ENCODE measurements at places on chromosomes 7 and 10.

- no peak for DNase-seq
Observed at GRCh38 chr10:87850742-87851205, 12.6 kb downstream of the KLLN start.

DNA sequence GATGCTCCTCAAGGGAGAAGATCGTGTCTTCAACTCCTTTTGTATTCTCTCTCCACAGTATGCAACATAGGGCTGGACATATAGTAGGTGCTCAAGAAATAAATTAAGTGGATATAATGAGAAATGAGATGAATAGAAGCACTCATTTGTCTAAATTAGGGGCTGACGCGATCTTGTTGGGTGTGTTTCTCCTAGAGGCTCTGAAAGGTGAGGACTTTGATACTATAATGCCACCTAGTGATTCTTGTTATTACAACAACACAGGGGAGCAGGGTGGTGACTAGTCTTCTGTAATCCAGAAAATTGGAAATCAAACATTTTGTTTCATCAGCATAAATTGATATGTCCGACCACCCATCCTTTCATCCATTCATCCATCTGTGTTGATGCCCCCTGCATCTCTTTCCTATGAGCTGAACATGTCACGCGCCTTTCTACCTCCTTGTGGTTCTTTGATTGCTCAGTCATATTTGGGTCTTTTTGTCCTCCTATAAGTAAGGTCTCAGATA, 3.5 kb upstream of the CFAP58 start:
- no peak for DNase-seq

DNA sequence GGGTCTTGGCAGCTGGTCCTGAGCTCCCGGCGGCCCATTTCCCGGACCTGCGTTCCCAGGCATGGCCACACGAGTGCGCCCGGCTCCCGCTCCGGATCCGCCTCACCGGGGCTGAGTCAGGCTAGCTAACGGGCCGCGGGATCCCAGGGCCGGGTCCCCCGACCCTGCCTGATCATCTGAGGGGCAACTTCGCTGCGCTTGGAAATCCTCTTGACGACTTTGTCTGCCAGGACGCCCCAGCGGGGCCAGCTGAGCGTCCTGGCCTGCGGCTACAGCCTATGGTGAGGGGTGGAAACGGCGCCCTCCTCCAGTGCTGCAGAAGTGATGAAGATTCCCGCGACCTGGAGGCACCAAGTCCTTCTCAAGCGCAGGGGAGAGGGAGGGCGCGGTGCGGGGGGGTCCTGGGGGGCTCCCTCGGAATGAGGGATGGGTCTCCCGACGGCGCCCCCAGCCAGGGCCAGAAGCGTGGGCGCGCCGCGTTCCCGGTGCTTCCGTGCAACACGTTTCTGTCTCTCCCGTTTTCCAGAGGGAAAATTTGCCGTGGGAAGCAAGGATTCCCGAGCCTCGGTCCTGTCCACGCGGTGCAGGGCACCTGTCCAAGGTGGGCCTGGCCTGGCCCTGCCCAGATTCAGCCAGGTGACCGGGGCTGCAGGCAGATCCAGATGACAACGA, 212.4 kb downstream of the CCSER2 start:
- no peak for DNase-seq

GRCh38 chr7:123666492-123666891, 10.8 kb downstream of the LMOD2 start:
- DNase-seq, result no peak

GRCh38 chr7:19113002-19113350, 4.5 kb downstream of the TWIST1 start:
- no peak for DNase-seq

- DNase-seq, result no peak
Observed at GRCh38 chr10:18822156-18822555, 162.9 kb downstream of the ARL5B start.

GRCh38 chr10:110498087-110498981, 627 bp downstream of the DUSP5 start:
- no peak for DNase-seq

DNA sequence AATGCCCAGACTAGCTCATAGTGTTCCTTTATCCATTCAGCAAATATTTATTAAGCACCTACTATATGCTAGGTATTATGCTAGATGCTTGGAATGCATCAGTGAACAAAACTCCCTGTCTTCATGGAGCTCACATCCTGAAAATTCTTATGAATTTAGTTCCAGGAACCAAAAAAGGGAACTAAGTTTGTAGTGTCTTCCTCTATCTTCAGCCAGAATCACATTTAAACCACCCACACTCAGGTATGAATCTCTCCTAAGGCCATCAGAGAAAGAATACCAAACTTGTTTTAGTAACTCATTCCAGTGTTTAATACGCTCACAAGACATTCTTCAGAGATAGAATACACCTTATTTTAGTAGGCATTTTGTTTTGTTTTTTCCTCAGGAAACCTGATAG, 10.1 kb upstream of the EGR2 start:
- no peak for DNase-seq

- no peak for DNase-seq
Observed at GRCh38 chr10:132942101-132943057, at the start of gene CFAP46. Gene CFAP46, minus strand, starts transcription at chr10:132942570. Its CDS starts 86 bp downstream, at chr10:132942484.

DNA sequence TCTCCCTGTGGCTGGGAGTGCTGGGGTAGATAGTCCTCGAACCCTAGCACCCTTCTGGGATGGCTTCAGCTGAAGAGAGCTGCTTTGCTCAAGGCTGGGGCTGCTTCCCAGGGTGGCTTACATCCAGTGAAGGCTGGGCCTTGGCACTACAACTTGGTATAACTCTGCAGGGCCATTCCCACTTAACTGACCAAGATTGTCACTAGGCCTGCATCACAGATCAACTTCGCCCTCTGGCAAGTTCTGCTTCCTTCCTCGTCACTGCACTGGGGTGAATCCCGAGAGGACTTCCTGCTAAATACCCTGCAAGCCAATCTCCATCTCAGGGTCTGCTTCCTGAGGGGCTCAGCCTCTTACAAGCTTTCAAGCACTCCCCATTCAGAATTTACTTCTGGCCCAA, 195.2 kb downstream of the DOCK4 start:
- DNase-seq, result no peak

- DNase-seq, result no peak
Observed at GRCh38 chr7:75631711-75632110, 107.0 kb downstream of the HIP1 start.

DNA sequence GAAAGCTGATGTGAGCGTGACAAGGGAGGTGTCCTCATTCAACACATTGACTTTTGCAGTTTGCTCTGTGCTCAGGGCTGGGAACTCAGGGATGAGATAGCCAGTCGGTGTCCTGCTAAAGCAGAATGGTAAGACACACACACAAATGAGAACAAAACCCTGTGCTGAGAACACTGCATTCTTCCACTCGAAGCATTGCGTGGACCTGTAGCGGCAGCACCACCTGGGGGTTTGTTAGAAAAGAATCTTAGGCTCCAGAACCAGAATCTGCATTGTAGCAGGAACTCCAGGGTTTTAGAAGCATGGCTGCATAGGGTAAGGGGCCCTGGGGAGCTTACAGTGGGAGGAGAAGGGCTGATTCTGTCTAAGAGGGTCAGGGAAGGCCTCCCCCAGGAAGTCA, 21.5 kb upstream of the OGDHL start:
- no peak for DNase-seq

- no peak for DNase-seq
Observed at GRCh38 chr7:132618956-132619305, 42.7 kb upstream of the PLXNA4 start.

GRCh38 chr7:45566386-45566785, 7.8 kb upstream of the ADCY1 start:
- DNase-seq, result no peak

- DNase-seq, result no peak
Observed at GRCh38 chr10:25701652-25702051, 232.4 kb upstream of the MYO3A start.

- no peak for DNase-seq
Observed at GRCh38 chr7:135645296-135645904, 16.9 kb upstream of the STMP1 start.

- no peak for DNase-seq
Observed at GRCh38 chr7:26658389-26659084, 205.9 kb downstream of the SKAP2 start.

DNA sequence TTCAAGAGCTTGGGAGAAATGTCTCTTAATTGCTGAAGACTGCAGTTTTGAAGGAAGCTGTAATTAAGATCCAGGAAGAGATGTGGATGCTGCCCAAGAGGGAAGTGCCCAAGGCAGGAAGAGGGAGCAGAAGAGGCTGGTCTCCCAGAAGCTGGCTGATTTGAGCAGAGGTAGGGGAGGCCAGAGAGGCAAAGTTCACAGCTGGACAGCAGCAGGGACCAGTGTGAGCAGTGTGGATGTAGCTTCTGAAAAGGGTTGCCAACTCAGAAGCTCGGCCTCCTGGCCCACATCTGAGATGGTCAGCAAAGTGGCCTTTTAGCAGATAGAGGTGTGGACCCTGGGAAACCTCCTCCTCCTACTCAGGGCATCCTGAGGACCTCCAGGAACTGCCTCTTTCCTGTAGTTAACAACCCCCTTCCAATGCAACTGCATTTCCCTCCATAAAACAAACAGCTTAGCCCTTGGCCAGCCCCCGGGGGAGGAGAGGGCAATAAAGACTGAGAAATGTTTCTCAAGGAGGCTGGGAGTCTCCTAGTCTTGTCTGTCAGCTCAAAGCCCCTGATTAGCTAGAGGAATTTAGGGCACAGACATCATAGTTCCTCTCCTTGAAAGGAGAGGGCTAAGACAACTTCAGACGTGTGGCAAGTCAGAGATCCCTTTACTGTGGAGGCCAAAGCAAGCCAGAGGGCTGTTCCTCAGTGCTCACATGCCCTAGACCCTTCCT, 69.5 kb downstream of the PAX2 start:
- DNase-seq, result no peak

DNA sequence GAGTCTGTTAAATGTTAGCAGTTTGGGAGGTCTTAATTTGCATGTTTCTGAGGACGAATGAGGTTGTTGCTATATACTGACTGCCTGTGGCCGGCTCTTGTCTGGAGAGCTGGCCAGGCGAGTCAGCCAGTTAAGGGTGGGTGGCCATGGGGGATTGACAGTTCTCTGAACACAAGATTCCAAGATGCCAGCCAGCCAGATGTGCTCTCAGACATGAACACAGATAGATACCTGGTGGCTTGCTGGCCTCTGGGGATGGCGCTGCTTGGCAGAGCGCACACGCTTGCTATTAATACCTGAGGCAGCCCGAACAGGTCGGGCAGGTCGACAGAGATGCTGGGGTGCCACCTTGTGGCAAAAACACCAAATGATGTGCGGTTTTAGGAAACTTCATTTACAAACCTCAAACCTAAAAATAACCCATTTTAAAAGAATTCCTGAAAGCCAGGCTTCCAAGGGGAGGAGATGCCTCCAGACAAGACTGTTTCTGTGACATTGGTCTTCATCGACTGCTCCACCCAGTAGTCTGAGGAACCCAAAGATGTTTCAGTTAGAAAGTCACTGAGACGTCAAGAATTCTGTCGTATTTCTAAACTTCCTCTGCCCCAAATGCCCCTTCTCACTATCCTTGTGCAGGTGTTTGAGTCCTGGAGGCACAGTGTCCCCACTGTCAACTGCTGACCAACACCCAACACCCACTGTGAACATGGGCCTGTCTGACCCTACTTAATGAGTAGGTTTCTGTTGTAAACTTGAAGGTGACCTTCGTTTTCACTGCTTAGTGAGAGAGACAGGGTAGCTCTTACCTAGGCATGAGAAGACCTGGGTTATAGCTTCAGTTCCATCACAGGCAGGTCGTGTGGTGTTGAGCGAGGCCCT, 123.4 kb downstream of the NT5C2 start:
- DNase-seq, result no peak

DNA sequence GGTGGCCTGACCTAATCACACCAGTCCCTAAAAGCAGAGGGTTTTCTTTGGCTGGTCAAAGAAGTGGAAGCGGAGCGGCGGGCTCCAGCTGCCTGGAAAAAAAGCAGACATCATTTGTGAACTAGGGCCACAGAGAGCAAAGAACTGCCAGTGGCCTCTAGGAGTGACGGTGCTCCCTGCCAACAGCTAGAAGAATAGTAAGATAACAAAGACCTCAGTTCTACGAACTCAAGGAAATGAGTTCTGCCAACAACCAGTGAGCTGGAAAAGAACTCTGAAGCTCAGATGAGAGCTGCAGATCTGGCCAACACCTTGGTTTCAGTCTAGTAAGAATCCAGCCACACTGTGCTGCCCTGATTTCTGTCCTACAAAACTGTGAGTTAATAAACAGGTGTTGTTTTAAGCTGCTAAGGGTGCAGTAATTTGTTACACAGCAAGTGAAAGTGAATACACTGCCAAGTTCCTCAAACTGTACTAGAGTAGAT, 178.0 kb downstream of the SRPK2 start:
- DNase-seq, result no peak

GRCh38 chr7:26151953-26152781, at the start of gene NFE2L3:
Gene NFE2L3, plus strand, starts transcription at chr7:26152198. Its CDS starts 301 bp downstream, at chr7:26152499.
- no peak for DNase-seq

DNA sequence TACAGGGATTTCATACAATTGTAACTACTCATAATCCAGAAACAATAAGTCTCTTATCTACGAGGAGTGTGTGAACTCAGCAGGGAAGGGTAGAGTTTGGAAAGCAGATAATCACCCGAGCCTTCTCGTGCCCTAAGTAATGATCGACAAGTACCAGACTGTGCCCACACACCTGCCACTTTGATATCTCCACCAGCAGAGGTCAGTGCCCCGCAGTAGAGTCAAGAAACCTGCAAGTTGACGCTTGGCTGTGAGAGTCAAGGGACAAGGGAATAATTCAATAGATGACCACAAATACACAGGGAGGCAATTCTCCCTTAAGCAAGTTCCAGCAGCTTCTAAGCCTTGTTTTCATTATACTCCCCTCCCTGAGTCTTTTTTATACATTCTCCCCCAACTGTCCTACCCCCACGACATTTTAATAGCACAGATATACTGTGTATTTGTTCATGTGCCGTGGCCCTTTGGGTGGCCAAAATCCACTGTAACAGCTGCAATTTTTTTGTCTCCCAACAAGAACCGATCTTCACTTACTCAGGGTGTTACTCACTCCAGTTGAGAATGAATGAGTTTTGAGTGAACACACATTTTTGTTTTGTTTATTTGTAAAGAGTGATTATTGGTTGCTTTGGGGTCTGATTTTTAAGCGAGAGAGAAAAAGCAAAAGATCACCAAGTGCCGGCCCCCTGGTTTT, 106.9 kb upstream of the RHEB start:
- DNase-seq, result no peak

GRCh38 chr7:117008886-117009531, 55.7 kb downstream of the ST7 start:
- DNase-seq, result no peak

DNA sequence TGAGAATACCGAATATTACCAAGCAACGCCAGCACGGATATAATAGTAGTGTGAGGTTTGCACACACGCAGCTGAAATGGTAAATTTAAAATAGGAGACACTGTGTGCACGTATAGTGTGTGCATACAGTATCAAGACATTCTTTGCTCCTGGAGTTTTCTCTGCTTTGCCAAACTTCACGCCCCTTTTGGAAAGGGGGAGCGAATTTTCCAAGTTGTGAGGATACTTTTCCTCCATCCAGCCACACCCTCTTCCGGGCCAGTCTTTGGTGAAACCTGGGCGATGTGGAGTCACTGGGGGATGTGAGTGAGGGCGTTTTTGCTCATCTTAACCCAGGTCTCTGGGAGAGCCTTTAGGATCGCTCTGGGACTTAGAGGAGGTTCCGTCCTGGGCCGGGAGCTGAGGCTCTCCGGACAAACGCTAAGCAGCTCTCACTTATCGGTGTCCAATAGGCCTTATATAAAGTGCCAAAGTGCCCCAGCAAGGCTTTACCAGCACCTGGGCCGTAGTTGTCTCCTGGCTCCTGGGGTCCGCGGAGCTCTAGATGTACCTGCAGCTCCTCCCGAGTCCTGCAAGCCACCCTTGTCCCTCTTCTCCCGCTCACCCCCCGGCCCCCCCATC, 160.0 kb upstream of the MKI67 start:
- DNase-seq, result no peak
